ENCODE measurements at places on chromosomes 12 and 14.

- no peak for DNase-seq
Observed at GRCh38 chr12:132487311-132487741, 2.6 kb upstream of the FBRSL1 start.

DNA sequence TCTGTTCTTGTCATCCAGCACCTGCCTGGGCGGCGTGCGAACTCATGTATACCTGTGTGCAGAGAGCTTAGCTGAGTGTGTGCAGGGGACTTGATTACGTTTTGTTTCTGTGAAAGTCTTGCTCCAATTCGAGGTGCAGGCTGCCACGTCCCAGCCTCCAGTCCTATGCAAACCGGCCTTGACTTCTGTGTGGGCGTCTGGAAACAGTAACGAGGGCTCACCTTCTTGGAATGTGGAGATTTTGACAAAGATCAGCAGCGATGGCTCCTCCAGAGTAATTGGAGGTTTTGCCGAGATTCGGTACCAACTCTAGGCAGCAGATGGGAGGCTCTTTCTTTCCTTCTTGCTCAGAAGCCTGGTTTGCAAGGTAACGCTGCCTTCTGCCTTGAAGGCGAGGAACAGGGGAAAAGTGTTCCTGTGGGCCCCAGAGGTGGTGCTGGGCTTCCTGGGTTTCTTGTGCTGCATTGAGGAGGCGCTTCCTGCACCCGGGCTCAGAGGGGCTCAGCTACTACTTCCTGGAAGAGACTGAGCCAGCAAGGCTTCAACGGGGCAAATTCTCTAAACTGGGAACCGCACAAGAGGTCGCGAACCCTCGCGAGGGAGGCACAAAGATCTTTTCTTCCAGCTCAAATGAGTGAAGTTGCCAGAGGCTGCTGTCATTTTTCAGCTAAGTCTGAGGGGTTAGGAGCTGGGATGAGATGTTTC lies 249.0 kb downstream of the AACS start:
- no peak for DNase-seq

- peak; percentile 87 for DNase-seq
Observed at GRCh38 chr12:57904848-57905811, 36.2 kb upstream of the ATP23 start.

GRCh38 chr12:107759410-107759809 lies 1.5 kb downstream of the PRDM4 start:
- DNase-seq: peak; percentile 81

GRCh38 chr12:12628013-12628412 lies 16.3 kb downstream of the CREBL2 start:
- DNase-seq: no peak

GRCh38 chr14:34650786-34651584 lies 21.0 kb upstream of the SNX6 start:
- peak; percentile 95 for DNase-seq

- DNase-seq: no peak
Observed at GRCh38 chr12:113397497-113398197, 6.0 kb downstream of the SDS start.

DNA sequence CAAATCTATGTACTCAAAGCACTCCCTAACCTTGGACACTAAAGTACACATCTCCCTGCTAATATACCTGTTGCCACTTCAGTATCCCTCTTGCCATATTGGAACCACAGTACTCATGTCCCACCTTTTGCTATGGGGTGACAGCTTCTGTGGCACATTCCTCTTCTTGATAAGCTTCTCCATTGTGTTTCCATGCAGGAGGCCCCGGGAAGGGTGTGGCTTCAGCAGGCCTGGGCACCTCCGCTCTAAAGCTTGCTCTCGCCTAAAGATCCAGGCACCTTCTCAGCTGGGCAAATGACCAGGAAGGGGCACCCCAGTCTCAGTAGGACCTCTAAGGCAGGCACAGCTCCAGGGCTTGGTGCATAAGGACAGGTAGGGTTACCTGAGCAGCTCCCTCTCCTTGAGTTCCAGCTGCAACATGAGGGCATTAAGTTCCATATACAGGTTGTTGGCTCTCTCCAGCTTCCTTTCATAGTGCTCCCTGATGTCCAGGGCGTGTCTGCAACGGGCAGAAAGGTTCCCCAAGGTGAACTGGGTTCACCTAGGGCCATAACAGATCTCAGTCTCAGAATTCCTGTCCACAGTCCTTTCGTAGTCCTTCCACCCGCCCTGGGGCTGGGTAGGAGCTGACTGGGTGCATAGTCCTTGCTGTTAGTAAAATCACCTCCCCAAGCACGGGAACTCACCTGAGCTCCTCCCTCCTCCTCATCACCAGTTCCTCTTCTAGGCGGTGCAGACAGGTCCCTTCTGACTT lies 15.9 kb downstream of the MAP3K12 start:
- DNase-seq: no peak

DNA sequence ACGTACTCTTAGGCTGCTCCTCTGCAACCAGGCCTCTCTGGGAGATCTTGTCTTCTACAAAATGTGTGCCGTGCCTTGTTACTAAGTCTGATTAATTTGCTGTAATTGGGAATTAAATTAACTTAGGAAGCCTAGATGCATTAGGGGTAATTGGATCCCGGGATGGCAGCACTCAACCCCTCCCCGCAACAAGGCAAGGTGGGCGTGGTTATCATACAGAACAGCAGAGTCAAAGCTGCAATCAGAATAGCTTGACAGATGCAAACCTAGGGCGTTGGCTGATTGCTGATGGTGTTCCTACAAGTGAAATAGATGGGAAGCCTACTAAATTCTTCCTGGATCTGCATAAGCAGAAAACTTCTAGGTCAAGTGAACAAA lies 34.5 kb upstream of the NFYB start:
- no peak for DNase-seq

DNA sequence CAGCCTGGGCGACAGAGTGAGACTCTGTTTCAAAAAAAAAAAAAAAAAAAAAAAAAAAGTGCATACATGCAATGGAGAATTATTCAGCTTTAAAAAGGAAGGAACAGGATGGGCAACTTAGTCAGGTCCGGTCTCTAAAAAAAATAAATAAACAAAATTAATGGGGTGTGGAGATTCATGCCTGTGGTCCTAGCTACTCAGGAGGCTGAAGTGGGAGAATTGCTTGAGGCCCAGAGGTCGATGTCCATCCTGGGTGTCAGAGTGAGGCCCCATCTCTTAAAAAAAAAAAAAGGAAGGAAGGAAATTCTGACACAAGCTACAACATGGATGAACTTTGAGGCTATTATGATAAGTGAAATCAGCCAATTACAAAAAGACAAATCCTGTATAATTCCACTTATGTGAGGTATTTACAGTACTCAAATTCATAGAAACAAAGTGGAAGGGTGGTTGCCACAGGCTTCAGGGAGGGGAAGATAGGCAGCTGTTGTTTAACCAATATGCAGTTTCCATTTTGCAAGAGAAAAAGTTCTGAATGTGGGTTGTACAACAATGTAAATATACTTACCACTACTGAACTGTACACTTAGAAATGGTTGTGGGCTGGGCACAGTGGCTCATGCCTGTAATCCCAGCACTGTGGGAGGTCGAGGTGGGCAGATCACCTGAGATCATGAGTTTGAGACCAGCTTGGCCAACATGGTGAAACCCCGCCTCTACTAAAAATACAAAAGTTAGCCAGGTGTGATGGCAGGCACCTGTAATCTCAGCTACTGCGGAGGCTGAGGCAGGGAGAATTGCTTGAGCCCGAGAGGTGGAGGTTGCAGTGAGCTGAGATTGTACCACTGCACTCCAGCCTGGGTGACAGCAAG lies 12.3 kb upstream of the APOF start:
- no peak for DNase-seq

DNA sequence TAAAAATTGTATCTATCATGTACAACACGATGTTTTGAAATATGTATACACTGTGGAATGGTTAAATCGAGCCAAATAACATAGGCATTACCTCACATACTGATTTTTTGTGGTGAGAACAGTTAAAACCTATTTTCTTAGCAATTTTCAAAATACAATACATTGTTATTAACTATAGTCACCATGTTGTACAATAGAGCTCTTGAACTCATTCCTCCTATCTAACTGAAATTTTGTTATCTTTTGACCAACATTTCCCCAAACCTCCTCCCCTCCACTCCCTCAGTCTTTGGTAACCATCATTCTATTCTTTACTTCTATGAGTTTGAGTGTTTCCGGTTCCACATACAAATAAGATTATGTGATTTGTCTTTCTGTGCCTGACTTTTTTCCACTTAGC lies 6.8 kb upstream of the SLC38A2 start:
- DNase-seq: no peak

DNA sequence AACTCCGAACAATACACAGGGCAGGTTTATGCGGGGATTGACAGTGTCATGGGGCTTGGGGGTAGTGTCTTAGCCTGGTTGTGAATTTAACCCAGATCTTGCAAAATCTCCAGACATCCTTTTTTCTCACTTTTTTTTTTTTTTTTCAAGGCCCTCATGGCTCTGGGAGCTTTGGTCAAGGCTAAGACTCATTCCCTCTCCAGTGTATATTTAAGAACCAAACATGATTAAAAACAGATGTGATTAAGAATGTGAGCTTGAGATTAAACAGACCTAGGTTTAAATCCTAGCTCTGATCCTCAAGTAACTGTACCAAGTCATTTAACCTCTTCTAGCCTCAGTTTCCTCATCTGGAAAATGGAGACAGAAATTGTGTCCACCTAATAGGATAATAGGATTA lies 151.7 kb upstream of the FUT8 start:
- DNase-seq: peak; percentile 60

DNA sequence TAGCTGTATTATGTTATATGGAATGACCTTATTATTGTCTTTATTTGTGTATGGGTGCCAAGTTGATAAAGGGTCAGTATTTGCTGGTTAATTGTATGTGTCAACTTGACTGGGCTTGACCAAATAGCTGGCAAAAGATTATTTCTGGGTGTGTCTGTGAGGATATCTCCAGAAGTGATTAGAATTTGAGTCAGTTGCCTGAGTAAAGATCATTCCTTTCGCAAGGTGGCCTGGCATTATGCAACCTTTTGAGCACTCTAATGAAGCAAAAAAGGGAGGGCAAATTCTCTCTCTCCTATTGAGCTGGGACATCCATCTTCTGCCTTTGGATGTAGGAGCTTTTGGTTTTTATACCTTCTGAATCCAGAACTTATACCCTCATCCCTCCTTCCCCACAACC lies 82.2 kb downstream of the ATXN7L3B start:
- no peak for DNase-seq

- peak; percentile 68 for DNase-seq
Observed at GRCh38 chr14:99192028-99192621, 79.9 kb downstream of the BCL11B start.

DNA sequence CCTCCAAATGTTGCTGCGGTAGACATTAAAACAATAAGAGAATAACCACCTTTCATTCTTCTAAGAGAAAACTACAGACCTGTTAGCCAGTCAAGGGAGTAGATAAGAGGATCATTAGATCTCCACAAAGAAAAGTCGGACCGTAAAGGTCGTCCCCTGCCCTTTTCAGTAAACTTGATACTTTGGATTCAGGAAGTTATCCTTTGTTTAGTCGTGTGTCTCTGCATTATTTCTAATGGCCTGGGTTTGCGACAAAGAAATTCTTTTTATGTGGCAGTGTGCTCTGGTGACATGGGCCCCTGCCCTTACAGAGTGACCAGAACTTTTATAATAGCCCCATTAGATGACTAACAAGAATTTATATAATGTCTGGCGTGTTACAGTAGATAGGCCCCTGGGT lies 44.6 kb upstream of the EVL start:
- no peak for DNase-seq

- DNase-seq: no peak
Observed at GRCh38 chr14:22423958-22424357, 165.1 kb downstream of the DAD1 start.

DNA sequence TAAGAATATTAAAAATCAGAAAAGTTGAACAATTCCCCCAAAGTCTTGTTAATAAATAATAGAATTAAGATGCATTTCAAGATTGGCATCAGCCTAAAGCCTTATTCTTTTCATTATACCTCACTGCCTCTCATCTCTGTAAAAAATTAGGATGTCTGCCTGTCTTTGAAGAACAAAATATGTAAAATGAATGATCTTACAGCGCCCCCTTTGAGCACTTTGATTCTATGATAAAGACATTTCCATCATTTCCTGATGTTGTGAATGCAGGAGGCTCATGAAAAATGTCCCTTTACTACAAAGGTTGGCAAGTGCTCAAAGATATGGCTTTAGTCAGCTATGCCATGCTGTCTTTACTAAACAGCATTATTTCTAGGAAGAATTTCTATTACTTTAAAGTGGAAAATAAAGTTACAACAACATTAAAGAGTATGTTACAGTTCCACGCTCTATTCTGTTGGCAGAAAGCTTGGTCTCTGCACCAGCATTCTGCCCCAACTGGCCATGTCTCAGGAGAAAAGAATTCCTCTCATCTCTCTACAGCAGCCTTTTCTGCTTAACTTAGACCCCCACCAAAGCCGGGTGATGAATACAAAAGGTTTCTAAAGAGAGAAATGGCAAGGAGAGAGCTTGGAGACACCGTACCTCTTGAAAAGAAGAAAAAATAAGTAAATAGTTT lies 95.1 kb downstream of the LLPH start:
- peak; percentile 30 for DNase-seq

DNA sequence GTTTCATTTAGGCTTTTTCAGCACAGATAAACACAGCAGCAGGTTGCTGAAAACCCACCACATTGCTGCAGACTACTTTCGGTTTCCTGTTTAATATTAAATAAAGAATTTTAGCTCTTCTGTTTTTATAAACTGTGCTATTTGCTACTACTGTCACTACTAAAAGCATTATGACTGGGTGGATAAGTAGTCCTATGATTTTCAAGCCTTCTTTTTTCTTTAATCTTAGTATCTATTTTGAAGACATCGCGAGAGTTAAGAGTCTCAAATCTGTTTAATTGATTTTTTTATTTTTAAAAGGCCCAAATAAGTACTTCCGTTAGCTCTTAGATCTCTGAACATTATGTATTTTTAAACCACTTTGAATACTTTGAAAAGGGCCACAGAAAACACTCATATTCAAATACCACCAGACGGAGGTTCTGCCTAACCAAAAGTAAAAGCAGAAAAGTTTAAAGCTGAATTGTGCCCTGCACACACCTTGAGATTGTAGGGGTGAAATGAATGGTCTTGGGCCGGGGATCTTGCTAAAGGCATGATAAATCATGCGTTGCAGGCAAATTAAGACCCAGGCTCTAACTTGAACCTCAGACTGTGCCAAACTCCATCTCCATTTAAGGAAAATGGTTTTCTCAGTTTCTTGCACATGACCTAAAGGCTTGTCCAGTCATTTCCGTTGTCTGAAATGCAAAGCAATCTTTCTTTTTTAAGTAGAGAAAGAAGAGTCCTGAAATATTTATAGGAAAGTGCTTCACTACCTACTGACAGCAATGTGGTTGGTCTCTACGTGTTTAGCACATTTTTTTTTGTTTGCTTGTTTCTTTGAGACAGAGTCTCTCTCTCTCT lies 13.6 kb upstream of the FOXN3 start:
- no peak for DNase-seq

All from AG08395 (cell line).